ENCODE measurements at places on chromosomes 16 and 17.

GRCh38 chr17:29760279-29761039, 137.7 kb upstream of the CORO6 start:
- DNase-seq = peak; percentile 39

DNA sequence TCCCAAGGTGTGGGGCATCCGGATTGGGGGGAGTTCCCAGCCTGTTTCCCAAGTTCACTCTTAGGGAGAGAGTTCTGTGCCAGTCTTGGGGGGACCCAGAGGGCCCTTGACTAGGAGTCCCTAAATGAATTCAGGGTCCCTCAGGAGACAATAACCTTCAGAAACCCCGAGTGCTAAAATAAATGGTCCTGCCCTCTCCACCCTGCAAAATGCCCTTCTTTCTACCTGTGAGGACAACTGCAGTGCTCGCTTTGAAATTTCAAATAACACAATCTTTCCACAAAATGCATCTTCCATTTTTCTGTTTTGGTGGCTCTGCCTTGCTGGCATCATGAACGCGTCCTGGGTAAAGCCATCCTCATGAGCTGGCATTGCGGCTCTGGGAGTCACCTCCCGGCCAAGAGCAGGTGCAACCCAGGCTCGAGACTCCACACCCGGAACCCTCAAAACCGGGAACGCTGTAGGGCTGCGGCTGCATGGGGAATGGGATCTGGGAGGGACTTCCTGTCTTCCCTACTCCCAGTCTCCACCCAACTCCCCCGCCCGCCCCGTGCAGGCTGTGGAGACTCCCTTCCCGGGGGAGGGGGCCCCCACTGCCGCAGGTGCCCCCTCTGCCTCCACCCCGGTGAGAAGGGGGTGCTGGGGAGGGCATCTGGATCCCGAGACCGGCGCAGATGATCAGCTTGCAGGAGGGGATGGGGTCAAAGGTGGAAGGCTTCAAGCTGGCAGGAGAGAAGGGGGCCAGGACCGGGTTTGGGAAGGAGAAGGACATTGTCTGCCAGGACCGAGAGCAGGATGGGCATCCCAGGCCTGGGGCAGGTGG, at the start of gene ZNF205:
TSS of gene ZNF205 (plus strand) at position 529 of the 823 bp plus-strand sequence. CDS start 845 bp downstream, outside the sequence.
- peak; percentile 70 for DNase-seq

GRCh38 chr17:10072556-10073425, 125.6 kb downstream of the GAS7 start:
- DNase-seq = no peak

DNA sequence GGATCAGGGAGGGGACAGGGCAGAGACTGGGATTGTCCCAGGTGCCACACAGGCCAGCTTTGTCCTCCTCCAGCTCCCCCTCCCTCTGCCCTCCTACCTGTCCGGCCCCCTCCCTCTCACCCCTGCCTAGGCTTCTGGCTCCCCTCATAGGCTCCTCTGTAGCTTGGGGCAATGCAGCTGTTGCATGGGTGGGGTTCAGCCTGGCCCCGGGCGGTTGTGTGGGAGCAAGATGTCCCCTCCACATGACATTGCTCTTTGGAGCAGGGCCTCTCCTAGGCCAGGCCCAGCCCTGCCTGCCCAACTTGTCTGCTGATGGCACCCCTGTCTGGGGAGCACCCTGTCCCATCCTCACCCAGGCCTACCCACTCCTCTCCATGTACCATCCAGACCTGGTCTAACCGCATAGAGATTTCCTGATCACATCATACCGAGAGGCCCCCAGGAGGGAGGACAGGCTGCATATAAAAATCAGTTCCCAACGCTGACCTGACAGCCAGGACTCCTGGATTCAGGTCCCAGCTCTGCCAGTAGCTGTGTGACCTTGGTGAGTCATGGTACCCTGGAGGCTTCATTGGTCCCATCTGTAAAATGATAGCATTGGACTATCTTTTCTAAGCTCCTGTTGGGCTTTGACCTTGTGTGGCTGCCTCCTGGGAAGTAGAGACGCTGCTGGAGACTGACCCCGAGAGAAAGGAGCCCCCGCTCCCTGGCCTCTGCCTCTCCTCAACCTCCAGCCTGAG, 48.8 kb upstream of the DLX4 start:
- no peak for DNase-seq

DNA sequence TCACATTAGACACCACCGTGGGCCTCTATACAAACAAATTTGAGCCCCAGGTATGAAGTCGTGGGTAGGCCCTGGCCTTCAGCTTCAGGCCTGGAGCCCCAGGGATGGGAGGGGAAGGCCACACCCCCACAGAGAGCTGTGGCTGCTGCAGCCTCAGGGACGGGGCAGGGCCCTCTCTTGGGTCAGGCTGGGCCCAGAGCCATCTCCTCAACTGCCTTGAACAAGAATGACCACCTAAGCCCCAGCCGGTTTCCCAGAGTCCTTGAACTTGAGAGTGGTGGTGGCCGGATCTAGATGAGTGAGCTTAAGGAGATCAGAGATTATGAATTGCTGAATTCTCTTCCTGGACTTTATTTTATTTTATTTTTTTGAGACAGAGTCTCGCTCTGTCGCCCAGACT, 18.6 kb downstream of the SCNN1B start:
- DNase-seq = no peak

GRCh38 chr17:8056976-8057625, 18.2 kb downstream of the ALOX15B start:
- no peak for DNase-seq

DNA sequence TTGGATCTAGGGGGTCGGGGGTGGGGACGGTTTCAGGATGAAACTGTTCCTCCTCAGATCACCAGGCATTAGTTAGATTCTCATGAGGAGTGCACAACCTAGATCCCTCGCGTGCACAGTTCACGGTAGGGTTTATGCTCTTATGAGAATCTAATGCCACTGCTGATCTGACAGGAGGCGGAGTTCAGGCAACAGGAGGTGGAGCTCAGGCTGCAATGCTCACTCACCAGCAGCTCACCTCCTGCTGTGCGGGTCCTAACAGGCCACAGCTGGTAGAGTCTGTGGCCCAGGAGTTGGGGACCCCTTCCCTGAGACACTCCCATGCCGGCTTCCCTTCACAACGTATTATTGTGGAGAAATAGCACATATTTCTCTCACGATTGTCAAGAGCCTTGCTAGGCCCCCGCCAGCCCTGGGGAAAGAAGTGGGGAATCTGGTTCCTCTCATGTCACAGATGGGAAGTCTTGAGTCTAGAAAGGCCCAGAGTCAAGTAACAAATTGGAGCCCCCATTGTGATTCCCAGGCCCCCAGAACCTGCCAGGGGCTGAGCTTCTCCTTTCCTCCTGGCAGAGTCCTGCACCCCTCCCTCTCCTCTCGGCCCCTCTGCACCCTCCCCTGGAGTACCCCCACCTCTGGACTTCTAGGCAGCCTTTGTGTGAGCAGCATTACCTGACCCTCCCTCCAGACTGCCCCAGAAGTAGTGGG, 6.1 kb upstream of the KRT14 start:
- DNase-seq = no peak

DNA sequence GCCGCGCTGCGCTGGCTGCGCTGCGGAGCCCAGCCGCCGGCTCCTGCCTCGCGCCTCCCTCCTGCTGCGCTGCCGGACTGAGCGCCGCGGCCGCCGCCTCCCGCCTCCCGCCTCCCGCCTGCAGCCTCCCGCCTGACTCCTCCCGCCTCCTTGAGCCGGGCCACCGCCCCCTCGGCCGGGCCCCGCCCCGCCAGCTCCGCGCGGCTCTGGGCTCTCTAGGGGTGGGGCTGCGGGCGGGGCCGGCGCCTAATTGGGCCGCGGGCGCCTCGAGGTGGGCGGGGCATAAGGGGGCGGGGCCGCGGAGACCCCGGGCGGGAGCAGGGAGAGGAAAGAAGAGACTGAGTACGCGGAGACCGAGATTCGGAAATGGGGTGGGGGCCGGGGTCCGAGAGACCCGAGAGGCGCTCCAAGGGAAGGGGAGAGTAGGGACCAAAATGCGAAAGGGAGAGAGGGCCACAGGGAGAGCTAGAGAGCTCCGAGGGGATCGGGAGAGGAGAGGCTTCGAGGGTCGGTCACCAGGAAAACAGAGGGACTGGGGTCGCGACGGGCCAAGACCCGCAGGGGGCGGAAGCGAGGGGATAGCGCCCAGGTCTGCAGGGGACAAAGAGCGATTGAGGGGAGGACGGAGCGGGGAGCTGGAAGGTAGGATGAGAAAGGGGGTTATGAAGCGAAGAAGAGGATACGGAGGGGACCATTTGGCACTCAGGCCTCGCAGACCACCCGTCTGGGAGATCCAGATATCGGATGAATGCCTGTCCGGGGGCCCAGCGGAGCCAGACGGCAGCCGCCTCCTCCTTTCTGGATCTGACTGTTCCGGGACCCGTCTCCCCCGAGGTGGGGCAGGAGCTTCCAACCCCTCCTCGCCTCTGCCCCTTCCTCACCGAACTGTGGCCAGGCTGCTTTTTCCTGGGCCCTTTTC, at the start of gene C1QL1:
TSS of gene C1QL1 (minus strand) at position 79 of the 919 bp plus-strand sequence. CDS start 255 bp downstream, outside the sequence.
- DNase-seq = peak; percentile 81

GRCh38 chr16:64926476-64926875, 195.4 kb downstream of the CDH11 start:
- DNase-seq = no peak

GRCh38 chr16:914440-914839, 56.3 kb downstream of the LMF1 start:
- peak; percentile 23 for DNase-seq

- DNase-seq = no peak
These were observed 70.3 kb upstream of the NOL11 start for GRCh38 chr17:67647482-67647881.

- no peak for DNase-seq
These were observed 11.1 kb downstream of the TSC2 start for GRCh38 chr16:2058872-2059271.

- DNase-seq = no peak
These were observed 14.5 kb downstream of the CD2BP2 start for GRCh38 chr16:30340621-30341020.

DNA sequence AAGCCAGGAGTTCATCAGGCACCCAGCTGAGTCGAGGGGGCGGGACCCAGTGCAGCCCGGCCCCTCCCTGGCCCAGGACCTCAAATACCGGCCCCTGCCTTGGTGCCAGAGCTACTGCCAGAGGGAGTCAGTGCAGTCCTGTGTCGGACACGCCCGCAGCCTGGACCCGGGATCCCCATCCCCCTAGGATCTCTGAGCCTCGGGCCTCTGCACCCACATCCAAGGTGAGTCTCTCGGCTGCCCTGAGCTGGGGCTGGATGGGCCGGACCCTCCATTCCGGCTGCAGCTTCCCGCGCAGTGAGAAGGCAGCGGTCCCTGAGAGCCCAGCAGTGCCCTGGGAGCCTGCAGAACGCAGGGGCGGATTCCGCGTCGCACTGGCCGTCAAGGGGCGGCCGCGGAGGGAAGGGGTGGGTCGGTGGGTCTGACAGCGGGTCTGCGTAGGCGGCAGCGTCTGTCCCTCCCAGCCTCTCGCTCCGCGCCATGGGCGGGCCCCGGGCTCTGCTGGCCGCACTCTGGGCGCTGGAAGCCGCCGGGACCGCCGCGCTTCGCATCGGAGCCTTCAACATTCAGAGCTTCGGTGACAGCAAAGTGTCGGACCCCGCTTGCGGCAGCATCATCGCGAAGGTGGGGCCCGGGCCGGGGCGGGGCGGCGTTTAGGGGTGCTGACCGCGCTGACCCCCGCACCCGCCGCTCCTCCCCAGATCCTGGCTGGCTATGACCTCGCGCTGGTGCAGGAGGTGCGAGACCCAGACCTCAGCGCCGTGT, at the start of gene DNASE1L2:
TSS of gene DNASE1L2 (plus strand) at position 108 of the 765 bp plus-strand sequence. CDS start at position 481, 373 bp downstream.
- DNase-seq = no peak

GRCh38 chr16:51030516-51030915, 120.6 kb downstream of the SALL1 start:
- DNase-seq = no peak

DNA sequence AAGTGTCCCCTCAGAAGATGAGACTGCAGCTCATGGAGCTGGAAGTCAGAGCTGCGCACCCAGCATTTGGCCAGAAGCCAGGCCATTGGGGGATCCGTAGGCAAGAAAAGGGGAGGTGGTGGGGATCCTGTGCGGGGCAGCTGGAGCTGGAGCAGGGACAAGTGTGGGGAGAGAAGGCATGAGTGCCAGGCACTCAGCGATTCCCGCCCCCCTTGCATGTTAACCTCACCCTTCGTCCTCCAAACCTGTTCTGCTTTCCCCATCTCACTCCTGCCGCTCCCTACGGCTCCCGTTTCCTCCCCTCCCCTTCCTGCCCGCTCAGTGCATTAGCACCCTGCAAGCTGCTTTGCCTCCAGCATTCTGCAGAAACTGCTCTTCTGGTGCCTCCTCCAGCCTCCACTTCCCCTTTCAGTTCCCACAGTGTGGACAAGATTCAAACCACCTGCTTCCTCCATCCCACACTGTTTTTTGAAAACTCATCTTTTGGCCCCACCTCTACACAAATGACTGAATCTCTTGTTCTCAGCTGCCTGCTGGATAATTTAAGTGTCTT, 5.6 kb downstream of the ALOX15 start:
- DNase-seq = no peak

DNA sequence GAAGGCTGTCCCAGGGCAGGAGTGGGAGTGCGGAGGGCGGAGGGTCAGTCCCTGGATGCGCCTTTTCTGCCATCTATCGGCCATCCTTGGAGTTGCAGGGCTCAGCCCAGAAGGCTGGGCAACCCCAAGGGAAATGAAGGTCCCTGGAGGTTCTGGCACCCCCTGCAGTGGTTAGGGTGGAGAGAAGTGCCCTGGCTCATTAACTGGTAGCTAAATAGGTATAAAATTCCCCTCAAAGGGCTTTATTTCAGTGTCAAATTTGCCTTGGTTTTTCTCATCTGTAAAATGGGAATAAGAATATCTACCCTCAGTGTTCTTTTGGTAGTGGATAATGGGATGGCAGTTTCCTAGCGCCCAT, 22.4 kb downstream of the C17orf75 start:
- DNase-seq = peak; percentile 41

GRCh38 chr16:20136446-20136968, 62.8 kb upstream of the GPR139 start:
- no peak for DNase-seq

- DNase-seq = peak; percentile 71
These were observed at the start of gene BMERB1 for GRCh38 chr16:15434425-15435215. Gene BMERB1 (plus strand): TSS chr16:15434588. CDS start chr16:15434654, 66 bp downstream.

- DNase-seq = peak; percentile 44
These were observed 190.0 kb downstream of the C16orf95 start for GRCh38 chr16:87127061-87127765.

GRCh38 chr17:2023692-2024571, 1.2 kb downstream of the RTN4RL1 start:
- DNase-seq = peak; percentile 41

GRCh38 chr16:3752984-3753383, 35.7 kb upstream of the TRAP1 start:
- no peak for DNase-seq

GRCh38 chr17:67503184-67503583, 126.1 kb downstream of the PITPNC1 start:
- DNase-seq = peak; percentile 53

- peak; percentile 64 for DNase-seq
These were observed 99.4 kb downstream of the NPIPB11 start for GRCh38 chr16:29306943-29307597.

DNA sequence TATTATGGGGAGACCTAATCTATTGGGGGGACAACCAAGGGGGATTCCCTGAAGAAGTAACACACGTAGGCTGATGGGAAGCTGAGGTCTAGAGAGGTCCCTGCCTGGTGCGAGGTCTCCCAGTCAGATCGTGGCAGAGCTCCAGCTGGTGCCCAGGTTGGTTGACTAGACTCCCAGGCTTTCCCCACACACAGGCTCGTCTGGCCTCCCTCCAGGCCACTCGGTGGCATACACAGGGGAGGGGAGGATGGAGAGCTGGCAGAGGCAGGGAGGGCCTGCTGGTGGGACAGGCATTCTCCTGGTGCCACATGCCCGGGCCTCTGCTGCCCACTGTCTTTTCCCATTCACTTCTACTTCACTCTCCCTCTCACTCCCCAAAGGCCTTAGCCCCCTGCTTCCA, 8.5 kb upstream of the SOCS3 start:
- DNase-seq = no peak

- DNase-seq = no peak
These were observed 8.7 kb downstream of the CD300LB start for GRCh38 chr17:74522381-74523105.

- DNase-seq = no peak
These were observed 15.1 kb downstream of the NOD2 start for GRCh38 chr16:50708373-50709060.
